NCI-H524 (cell line): ENCODE measurements at places on chromosomes 5 and 9.

- DNase-seq = peak; percentile 97
These were observed 266.9 kb downstream of the ARHGAP26 start for GRCh38 chr5:143037071-143037470.

GRCh38 chr5:128693764-128694163, 155.7 kb upstream of the FBN2 start:
- DNase-seq = no peak

DNA sequence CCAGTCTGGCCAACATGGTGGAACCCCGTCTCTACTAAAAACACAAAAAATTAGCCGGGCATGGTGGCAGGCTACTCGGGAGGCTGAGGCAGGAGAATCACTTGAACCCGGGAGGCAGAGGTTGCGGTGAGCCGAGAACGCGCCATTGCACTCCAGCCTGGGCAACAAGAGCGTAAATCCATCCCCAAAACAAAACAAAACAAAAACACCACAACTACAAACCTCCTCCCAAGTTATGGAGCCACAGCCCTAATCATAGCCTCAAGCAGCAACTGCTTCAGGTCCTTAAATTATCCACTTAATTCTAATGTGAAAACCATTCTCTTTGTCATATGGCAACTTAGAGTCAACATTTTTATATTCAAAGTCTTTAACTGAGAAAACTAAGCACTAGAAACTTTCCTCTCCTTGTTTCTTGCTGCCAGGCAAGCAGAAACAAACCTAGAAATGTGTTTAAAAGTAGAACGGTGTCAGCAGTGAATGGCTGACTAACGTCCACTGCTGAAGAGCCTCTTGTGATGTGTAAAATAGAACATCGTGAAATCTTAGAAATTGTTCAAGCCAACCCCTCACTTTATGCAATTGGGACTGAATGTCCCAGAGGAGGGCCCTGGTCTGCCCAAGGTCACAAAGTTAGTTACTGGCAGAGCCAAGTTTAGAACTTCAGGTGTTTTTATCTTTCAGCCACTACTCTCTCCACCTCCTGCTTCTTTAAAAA, 5.7 kb downstream of the TMEM245 start:
- DNase-seq = no peak

DNA sequence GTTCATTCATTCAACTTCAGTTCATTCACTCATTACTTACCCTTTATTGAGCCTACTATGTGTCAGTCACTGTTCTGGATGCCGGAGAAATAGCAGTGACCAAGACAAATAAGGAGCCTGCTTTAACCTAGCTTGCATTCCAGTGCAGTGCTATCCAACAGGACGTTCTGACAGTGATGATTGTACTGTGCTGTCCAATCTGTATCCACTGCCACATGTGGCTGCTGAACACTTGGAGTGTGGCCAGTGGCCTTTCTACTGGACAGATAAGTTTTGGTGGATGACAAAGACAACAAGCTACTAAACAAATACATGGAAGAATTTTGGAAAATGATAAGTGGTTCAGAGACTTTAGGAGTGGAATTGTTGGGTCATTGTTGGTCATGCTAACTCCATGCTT, 33.6 kb downstream of the SUB1 start:
- DNase-seq = no peak

- DNase-seq = no peak
These were observed 194.2 kb downstream of the CDK5RAP2 start for GRCh38 chr9:120385606-120386389.

DNA sequence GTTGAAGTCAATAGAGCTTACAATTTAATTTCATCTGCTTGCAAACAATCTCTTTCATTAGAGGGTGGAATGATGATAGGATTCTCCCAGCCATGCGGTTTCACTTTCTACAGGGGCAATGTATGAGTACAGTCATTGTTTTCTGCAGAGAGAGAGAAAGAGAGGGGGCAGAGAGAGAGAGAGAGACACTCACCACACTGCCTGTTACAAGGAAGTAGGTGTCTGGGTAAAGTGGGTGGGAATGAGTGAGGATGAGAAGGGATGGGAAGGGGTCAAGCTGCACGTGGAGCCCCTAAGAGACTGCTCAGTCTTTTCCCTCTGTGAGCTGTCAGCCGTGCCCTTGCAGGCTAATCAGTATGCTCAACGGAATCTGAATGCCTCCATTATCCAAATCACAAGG, 454.3 kb downstream of the KDM4C start:
- DNase-seq = no peak

GRCh38 chr9:99922711-99923030, 16.2 kb downstream of the STX17 start:
- no peak for DNase-seq

DNA sequence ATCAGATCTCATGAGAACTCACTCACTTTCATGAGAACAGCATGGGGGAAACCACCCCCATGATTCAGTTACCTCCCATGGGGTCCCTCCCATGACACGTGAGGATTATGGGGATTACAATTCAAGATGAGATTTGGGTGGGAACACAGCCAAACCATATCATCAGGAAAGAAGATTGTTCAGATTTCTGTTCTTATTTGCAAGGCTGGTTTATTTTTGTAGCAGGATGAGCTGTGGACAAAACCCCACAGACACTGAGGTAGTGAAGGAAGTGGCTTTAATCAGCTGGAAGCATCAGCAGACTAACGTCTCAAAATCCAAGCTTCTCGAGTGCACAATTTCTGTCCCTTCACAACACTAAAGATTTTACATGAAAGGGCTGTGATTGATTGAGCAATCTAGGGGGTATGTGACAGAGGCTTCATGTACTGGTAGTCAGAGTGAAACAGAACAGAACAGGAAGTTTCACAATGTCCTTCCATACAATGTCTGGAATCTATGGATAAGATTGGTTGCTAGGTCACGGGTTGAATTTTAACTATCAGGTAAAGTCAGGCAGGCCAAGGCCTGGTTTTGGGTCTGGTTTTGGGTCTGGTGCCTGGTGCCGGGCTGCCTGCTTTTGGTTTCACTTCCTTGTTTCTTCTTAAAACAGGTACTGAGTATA, 91.3 kb upstream of the ZNF366 start:
- no peak for DNase-seq

GRCh38 chr5:142529626-142530278, 156.1 kb downstream of the FGF1 start:
- DNase-seq = no peak

GRCh38 chr9:90578126-90578815, 64.4 kb downstream of the DIRAS2 start:
- DNase-seq = no peak

GRCh38 chr5:128378632-128379031, 159.4 kb downstream of the FBN2 start:
- no peak for DNase-seq

DNA sequence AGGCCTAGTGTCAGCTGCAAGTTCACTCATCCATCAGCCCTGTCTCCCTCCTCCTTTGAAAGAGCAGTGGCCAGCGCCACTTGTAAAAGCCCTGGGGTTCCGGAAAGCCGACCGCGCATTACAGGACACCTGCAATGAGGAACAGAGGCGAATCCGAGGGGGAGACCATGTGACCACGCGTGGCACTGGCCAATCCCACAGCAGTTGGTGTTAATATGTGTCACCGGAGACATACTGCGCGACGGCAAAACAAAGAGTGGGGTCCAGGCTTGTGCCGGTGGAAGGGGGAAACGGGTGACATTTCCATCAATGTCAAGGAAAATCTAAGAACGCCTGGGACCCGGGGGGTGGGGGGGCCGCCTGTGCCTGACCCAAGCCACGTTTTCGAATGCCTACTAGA, 480.8 kb downstream of the SPATA31A7 start:
- DNase-seq = no peak

- DNase-seq = no peak
These were observed 82.6 kb upstream of the COL5A1 start for GRCh38 chr9:134559013-134559412.

GRCh38 chr5:178431782-178432165, 158.4 kb downstream of the COL23A1 start:
- DNase-seq = no peak

DNA sequence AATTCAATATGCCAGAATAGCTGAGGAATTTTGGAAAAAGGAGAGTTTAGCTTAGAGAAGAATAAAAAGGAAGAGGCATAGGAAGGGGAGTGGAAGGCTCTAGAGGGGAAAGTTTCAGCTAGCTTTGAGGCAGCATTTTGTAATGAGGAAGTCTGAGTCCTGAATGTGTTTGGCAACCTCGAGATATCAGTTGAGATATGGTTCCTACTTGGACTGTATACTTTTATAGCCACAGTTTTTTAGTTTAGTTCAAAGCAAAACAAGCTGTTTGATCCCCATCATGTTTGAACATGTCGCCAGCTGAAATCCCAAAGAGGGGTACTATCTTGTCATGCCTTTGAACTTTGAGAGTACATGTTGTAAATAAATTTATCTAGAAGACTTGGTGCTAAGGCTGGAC, 559.0 kb upstream of the FTMT start:
- DNase-seq = no peak

- no peak for DNase-seq
These were observed 19.7 kb downstream of the CPEB4 start for GRCh38 chr5:173907686-173908371.

DNA sequence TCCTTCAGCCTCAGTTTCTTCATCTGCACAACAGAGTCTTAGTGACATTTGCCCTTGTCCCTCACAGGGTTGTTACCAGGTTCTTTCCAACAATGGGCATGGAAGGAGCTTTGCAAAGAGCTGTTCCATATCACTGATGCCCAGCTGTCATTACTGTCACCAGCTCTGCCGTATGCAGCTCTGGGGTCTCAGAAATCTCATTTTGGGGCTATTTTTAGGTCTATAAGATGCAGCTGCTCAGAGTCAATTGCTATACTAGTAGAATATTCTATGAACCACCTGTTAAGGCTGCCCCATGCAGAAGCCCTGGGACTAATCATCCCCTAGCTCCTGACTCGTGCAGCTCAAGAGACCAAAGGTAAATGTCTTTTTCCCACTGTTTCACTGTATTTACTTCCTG, 105.1 kb upstream of the TNPO1 start:
- no peak for DNase-seq

- no peak for DNase-seq
These were observed at the start of gene PRRT1B for GRCh38 chr9:131545003-131545785. PRRT1B (plus strand) TSS chr9:131545523; CDS start chr9:131545616, 93 bp downstream.

- DNase-seq = no peak
These were observed 196.6 kb downstream of the TTLL11 start for GRCh38 chr9:121896545-121896943.

- no peak for DNase-seq
These were observed 145.1 kb upstream of the TBCA start for GRCh38 chr5:77921094-77921768.

DNA sequence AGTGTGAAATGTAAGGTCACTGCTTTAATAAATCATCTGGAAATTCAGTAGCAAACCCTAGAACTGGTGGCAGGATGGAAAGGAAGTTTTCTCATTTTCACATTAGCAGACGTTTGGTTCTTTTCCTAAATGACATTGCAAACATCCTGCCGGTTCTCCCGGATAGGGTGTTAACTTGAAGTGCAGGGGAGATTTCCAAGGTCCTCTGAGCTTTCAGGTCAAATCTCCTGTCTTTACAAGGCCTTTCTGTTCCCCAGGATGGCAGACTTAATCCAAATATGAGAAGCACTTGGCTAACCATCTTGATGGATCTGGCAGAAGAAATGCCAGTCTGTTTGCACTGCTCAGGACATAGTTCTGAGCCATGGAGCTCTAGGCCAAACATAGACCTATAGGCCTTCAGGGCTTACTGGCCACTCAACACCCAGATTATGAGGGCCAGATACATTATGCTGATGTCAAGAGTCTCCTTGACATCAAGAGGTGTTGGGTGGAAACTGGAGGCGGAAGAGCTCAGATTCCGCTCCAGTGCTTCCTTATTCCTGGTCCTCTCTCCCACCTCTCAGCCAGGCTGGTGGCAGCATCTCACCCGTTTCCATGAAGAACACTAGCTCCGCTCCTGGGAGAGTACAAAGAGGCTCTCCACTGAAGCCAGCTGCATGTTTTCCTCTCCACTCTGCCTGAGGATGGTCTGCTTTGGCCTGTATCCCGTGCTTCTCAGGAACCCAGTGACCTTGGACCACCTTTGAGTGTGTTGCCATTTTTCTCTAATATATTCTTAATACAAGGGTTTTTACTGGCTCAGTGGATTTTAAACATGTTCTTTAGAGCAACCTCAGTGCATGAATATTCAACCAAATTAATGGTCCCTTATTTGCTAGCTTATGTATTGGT, 61.0 kb downstream of the RALGPS1 start:
- no peak for DNase-seq

DNA sequence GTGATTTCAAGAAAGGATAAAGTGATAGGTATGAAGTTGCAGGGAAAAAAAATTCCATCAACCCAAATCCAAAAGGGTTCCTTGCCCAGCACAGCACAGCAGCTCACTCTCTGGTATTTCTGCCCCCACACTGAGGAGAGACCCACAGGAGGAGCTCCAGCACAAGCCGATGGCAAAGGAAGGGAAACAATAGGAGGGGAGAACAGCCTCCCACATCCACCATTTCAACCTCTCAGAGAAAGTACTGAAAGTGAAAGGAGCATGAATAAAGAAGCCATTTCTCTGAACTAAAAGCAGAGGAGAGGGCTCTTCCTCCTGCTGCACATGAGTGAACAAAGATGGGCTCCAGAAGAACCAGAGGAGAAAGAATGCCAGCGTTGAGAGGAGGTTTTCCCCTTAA, 54.9 kb upstream of the ZSWIM6 start:
- no peak for DNase-seq

DNA sequence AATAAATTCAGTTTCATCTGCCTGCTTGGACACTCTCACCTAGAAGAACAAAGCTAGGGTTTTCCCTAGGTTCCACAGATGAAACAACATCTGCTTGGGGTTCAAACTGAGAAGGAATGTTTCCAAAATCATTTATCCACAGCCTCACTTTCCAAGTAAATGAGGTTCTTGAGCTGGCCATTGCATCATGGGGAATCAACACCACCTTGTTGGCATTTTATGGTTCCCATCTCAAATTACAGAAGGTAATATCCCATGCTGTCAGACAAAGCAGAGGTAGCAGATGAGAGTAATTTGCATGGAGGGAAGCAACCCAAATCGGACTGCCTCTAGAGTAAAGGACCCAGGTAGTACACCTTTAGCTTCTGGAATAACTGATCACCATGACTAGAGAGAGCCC, 10.5 kb upstream of the NR4A3 start:
- DNase-seq = no peak

DNA sequence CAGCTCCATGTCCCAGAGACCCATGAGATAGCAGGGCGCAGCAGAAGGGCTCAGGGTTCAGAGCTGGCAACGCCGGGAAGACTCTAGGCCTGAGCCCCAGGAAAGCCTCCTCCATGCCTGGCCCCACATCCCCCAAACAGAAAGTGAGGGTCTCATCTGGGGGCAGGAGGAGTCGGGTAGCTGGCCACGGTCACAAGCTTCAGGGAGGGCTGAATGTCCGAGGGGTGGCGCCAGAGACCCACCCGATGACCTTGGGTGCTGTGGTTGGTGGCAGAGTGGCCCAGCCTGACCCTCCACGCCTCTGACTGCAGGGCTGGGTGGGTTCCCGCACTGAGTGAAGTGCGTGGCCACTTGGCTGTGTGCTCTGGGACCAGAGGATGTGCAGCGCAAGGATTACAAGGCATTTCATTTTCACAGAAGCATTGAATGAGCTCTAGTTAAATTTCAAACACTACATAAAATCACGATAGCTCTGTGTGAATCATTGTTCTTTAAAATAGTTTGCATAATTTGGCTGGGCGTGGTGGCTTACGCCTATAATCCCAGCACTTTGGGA, 3.0 kb downstream of the C8G start:
- DNase-seq = no peak
